ENCODE measurements at places on chromosomes 1 and 21.
A peak's percentile ranks its signal among the peaks of the same experiment; 100 is the strongest.

- DNase-seq = peak; percentile 0
Measured at GRCh38 chr1:42847111-42847595, 740 bp downstream of the ZNF691 start.

- DNase-seq = no peak
Measured at GRCh38 chr1:220902916-220903315, 23.7 kb downstream of the HLX start.

DNA sequence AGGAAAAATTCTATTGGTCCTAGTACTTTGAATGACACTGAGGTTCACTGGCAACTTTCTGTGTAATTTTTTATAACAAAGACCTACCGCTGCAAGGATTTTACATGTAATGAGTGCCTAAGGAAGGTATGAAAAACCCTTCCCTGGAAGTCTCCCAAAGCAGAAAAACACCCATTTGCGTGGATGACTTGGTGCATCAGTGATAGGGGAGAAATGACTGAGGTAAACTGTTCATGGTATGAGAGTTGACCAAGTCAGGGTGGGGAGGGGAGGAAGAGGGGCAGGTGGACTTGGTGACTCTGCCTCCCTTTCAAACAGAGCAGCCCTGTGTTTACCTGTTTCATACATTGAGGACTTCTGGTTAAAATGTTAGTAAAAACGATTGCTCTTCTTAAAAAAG lies 78.8 kb upstream of the IPO9 start:
- no peak for DNase-seq

DNA sequence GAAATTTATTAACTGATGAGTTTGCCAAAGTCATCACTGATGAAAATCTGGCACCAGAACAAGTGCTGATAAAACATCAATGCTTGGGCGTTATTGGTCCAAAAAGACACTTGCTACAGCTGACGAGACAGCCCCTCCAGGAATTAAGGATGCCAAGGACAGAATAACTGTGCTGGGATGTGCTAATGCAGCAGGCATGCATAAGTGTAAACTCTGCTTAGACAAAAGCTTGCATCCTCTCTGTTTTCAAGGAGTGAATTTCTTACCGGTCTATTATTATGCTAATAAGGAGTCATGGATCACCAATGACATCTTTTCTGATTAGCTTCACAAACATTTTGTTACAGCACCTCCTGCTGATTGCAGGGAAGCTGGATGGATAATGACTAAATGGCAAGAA lies 402.0 kb downstream of the LTN1 start:
- DNase-seq = no peak

DNA sequence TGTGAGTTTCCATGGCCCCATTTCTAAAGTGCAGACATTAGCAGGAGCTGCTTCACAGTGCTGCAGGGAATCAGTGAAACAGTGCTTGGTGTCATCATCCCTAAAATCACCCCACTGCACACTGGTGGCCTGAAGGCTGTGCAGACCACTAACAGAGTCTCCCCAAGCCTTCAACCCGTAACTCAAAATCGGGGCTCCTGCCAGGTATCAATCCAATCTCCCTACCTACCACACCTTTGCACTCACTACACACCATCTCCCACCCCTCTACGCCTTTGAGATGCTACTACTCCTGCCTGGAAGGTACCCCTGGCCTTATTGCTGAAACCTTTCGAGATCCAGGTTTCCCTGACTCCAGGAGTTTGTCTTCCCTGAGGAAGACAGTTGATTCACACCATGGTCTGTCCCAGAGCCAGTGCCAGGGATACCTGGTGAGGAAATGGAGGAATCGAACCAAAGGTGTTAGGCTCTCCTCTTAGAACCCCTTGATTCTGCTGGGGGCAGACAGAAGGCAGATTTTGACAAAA lies 25.5 kb downstream of the SLC2A1 start:
- no peak for DNase-seq

DNA sequence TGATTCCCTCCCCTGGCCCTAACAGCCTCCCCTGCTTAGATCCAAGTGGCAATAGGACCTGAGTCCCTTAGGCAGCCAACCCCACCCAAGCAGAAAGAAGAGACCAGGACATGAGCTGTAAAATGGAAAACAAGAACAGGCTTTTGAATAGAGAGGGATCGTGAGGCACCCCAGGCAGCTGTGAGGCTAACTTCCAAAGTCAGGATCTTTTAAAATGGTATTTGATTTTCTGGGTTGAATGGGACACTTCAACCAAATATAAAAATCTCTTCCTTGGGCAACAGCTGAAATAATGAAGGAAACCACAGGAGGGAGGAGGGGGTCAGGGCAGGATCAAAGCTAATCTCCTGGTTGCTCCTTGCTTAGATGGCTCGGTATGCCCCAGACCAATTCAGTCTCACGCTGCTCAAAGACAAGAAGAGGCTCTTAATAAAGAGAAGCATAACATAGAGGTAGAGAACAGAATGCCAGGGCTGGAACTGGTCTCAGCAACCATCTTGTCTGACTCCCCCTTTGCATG lies 28.6 kb upstream of the AVPR1B start:
- DNase-seq = no peak

GRCh38 chr1:232786845-232787455 lies 18.3 kb upstream of the MAP10 start:
- no peak for DNase-seq

DNA sequence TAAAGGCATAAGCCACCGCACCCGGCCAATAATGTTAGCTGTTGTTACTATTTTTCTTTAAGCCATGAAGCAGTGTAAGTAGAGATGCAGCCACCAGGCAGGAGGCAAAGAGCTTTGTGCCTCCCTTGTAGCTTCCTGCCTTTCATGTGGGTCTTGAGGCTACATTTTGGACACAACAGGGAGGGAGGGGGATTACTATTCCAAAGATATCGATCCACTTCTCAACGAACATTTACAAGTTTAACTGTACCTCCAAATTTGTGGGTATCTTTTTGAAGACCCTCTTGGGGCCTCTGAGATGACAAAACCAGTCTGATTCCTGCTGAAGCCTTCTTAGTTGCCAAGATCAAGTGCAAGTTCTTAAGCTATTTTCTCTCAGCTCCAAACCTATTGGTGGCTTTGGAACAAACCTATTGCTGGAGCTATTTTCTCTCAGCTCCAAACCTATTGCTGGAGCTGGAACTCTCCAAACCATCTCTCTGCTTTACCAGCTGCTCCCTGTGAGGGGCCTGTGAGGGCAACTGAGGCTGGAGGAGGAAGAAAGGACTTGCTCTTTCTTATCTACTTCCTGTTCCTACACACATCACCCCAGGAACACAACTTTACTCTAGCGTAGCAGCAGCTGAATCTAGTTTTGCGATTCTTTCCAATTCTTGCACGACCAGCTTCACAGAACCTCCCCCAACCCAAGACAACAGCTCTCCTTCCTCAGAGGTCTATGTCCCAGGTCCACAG lies 16.1 kb upstream of the RCAN3 start:
- DNase-seq = peak; percentile 67

- DNase-seq = peak; percentile 41
Measured at GRCh38 chr1:147723691-147724323, 36.6 kb downstream of the GJA5 start.
